Stimulated activated CD4-positive, alpha-beta T cell treated with anti-CD3 and anti-CD28 coated beads, TNF-alpha, amount 100 ng/mL, for 1 hour (primary cell): ENCODE measurements at places on chromosomes 12 and 14.

- DNase-seq, result no peak
Measured at GRCh38 chr12:119202544-119202943, 23.8 kb downstream of the HSPB8 start.

DNA sequence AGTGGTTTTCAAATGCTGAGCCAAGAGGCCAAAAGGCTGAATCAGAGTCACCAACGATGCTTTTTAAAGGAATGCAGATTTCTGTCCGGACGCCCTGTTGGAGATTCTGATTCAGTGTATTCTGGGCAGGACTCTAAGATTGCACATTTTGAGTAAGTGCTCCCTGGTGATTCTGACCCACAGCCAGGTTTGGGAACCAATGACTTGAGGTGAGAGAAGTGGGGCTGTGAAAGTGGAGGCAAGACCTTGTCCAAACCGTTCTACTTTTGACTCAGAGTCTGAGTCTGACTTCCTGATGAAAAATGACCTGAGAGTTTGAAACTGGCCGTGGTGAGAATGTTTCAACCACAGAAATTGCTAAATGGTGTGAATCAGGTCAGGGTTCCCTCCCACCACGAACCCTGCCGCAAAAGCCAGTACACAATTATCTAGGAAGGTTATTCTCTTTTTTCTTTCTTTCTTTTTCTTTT lies 90.2 kb downstream of the NTN4 start:
- DNase-seq, result no peak

DNA sequence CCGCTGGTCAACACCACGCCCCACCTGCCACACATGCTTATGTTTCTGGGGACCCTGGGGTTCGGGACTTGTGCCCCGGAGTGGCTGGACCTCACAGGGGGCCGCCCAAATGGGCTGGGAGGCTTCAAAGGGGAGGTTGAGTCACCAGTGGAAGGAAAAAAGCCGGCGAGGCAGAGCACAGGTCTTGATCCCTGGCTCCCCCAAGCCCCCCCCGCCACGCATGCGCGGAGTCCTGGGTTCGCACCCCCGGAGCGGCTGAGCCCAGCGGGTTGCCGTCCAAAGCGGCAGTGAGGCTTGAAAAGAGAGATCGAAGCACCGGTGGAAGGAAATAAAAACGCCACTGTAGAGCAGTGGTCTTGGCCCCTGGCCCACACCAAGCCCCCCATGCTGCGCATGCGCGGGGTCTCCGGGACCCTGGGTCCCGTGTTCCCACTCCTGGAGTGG lies 313.5 kb downstream of the ALG10 start:
- DNase-seq, result no peak

GRCh38 chr14:78975734-78976133 lies 805.6 kb downstream of the NRXN3 start:
- DNase-seq, result no peak

- no peak for DNase-seq
Measured at GRCh38 chr14:61154641-61155040, 126.5 kb downstream of the TMEM30B start.

GRCh38 chr12:76471579-76471978 lies 88.0 kb downstream of the OSBPL8 start:
- DNase-seq, result no peak

GRCh38 chr14:99327458-99328250 lies 55.7 kb upstream of the BCL11B start:
- no peak for DNase-seq

DNA sequence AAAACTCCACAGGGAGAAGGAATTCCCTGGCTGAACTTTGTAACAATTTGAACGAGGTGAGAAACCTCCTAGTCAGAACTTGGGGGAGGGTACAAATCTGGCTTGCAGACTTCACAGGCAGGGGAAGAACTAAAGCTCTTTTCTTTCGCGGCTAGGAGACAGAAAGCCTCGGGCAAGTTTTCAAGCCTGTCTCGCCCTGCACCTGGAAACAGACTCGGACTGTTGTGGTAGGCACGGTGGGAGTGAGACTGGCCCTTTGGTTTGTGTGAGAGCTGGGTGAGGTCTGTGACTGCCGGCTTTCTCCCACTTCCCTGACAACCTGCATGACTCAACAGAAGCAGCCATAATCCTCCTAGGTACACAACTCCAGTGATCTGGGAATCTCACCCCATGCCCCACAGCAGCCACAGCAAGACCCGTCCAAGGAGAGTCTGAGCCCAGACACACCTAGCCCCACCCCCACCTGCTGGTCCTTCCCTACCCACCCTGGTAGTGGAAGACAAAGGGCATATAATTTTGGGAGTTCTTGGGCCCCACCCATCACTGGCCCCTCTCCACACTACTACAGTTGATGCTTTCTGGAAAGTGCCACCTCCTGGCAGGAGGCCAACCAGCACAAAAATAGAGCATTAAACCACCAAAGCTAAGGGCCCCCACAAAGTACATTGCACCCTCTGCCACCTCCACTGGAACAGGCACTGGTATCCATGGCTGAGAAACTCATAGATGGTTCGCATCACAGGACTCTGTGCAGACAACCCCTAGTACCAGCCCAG lies 102.7 kb upstream of the ST8SIA1 start:
- DNase-seq, result no peak

DNA sequence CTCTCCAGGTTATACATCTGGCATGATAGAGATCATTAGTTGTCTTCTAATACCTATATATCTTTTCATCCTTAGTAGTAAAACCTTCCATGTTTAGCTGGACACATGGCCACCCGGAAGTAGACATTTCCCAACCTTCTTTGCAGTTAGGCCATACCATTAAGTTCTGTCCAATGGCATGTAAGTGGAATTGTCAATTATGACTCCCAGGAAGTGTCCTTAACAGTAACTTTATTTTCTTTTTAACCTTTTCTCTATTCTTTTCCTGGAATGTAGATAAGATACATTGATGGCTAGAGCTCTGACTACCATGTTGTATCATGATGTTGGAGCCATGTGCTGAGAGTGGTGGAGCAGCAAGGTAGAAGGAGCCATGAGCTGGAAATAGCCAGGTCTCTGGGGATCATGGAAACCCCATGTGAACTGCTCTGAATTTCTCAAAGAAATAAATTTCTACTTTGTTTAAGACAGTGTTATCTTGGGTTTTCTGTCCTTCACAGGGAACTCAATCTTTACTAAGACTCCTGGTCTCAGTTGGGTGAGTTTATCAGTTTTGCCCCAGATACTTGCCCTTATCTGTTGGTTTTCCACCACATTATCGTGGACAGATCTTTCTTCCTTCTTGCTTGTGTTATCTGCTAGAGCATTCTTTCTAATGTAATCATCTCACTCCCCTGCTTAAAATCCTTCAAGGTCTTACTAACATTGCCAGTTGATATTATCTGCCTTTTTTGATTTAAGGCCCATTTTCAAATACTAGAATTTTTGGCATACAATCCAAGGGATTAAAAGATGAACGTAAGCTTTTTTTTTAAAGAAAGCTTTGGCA lies 5.1 kb upstream of the LTA4H start:
- DNase-seq, result no peak

GRCh38 chr14:41607966-41608663 lies 1.4 kb downstream of the LRFN5 start:
- DNase-seq, result no peak

DNA sequence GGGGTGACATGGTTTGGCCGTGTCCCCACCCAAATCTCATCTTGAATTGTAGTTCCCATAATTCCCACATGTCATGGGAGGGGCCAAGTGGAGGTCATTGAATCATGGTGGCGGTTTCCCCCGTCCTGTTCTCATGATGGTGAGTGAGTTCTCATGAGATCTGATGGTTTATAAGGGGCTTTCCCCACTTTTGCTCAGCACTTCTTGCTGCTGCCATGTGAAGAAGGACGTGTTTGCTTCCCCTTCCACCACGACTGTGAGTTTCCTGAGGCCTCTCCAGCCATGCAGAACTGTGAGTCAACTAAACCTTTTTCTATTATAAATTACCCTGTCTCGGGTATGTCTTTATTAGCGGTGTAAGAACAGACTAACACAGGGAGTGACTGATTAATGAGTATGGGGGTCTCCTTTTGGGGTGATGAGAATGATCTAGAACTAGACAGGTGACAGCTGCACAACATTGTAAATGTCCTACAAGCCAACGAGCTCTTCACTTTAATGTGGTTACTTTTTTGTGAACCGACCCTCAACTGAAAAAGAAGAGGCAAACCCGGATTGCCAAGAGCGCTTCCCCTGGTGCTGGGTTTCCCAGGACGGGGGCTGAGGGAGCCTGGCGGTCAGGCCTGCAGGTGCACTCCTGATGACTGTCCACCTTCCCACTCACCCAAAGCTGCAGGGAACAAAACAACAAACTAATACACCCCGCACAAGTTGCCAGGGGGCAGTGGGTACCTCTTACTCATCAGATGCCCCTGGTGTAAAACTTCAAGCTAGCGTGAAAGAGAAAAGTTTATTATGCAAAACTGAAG lies 90.1 kb downstream of the NCOR2 start:
- DNase-seq, result no peak

GRCh38 chr12:66242311-66242710 lies 53.3 kb downstream of the IRAK3 start:
- no peak for DNase-seq

GRCh38 chr14:103138301-103139131 lies 15.3 kb downstream of the TNFAIP2 start:
- no peak for DNase-seq

DNA sequence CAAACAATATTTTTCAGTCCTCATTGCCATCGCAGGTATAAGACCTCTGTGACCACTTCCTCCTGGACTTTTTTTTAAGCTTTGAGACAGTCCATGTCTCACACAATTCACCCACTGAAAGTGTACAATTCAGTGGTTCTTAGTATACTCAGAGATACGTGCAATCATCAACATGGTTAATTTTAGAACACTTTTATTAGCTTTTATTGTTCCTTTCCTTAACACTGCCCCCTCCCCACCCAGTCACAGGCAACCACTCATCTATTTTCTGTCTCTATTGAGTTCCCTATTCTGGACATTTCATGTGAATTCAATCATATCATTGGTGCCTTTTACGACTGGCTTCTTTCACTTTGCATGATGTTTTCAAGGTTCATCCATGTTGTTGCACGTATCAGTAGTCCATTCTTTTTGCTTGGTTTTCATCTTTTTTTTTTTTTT lies 16.2 kb downstream of the NCKAP5L start:
- no peak for DNase-seq

GRCh38 chr12:40031965-40032364 lies 73.9 kb downstream of the SLC2A13 start:
- DNase-seq, result no peak

DNA sequence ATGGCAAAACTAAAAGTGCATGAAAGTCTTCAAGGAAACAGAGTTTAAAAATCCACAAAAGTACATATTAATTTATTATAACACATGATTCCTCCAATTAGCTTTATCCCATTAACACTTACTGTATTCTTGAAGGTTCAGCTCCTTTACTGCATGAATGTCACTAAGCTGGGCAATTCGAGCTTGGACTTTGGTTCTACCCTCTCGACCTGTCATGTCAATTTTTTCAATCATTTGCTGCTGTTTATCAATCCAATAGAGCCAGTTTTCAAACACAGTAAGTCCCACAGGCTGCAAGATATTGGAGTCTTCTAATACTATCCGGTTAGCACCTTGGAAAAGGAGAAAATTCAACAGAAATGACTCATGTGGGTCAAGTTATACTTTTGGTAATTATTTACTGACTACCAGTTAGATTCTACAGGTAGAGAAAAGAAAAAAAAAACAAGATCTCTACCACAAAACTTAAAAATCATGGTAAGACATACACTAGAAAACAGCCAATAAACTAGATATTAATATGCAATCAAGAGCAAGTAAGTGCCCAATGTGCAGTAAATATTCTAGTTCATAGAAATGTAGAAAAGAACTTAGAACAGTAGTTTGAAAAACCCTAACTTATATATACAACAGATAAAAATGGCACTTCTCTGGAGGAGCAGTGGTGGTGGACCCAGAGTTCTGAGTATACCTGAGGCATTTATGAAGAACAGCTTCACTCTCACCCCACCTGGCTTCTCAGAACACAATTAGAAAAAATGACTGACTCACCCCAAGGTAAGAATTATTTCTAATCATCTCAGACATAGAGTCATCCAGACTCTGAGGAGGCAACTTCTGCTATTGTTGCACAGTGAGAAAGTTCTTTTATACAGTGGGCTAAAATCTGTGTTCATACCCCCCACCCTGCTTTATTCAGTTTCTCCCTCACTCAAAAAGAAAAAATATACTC lies 67.7 kb downstream of the BCL2L14 start:
- DNase-seq, result no peak

GRCh38 chr12:14954269-14954668 lies 7.1 kb downstream of the ARHGDIB start:
- DNase-seq, result no peak

DNA sequence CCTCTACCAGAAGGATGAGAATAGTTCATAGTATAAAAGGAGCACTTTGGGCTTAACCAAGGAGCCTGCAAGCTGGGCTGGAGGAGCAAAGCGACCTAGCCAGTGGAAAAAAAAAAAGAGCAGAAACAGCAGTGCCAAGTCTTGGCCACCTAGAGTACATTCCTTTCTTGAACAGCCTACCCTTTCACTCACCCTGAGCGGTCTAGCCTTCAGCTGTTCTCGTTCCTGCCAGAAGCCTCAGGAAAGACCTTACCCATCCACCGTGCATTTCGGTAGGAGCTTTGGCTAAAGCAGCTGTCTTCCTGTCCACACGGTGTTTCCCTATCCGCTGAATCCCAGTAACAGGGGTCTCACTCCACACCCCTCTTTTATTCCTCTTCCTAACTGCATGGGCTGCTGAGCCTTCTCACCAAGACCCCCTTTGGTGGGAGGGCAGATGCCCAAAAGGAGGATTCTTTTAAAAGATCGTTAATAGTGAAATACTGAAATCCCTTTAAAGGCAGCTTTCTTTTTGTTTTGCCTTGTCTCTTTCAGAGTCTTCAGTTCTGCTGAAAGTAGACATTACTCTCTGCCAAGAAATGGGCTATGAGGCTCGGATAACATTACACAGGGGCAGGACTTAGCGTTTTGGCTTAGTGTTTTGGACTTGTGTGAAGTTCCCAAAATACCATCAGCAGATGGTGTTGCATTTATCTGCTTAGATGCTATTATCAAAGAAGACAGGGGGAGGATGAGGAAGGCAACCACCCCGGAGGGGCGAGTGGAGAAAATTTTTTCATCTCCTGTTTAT lies 88.5 kb upstream of the METAP2 start:
- DNase-seq, result no peak

GRCh38 chr14:50954811-50955372 lies 10.6 kb upstream of the PYGL start:
- DNase-seq, result no peak

DNA sequence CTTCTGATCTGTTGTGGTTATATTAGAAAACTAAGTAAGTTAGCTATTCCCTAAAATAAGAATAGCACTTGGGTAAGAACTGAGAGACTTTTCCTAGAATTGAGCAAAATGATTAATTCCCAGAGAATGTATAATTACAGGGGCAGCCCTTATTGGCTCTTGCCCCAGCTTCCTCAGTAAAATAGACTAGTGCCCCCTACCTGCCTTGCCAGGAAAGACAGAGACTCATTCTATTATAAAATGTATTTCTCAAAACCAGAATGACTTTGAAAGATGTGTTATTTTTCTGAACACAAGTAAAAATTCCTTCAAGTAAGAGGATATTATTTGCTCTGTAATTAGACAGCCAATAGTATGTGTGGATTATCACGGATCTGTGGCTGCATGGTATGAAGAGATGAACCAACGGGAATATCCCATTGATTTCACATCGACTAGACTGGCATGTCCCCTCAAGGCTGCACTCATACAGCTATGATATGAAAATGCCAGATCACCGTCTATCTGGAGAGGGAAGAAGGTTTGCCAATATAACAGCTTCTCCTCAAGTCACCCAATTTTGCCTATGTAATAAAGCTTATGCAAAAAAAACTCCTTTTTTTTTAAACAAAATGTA lies 7.4 kb upstream of the GLRX5 start:
- DNase-seq, result no peak
